ENCODE measurements at places on chromosomes 16 and 17.
A peak's percentile ranks its signal among the peaks of the same experiment; 100 is the strongest.

GRCh38 chr16:27792486-27793248, 242.7 kb downstream of the KATNIP start:
- no peak for DNase-seq

DNA sequence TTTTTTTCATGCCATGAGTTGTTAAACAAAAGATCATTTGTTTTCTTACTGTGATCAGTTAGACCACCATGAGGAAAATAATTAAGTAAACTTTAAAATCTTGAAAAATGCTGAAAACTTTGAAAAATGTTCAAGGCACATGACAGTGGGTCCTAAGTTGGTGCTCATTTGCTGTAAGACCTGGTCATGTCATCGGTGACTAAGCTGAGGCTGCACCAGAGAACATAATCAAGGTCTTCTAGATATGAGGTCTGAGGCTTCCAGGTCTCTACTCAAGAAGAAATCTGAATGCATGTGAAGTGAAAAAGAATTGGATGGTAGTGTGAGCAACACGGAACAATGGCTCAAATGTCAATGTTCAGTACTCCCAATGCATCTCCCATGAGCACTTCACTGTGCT, 87.6 kb downstream of the CFDP1 start:
- DNase-seq = no peak

GRCh38 chr16:49637933-49638672, 217.8 kb downstream of the ZNF423 start:
- DNase-seq = peak; percentile 50

GRCh38 chr17:44942456-44942855, 5.1 kb downstream of the KIF18B start:
- no peak for DNase-seq

GRCh38 chr17:7989781-7990655, 12.4 kb upstream of the GUCY2D start:
- peak; percentile 74 for DNase-seq

DNA sequence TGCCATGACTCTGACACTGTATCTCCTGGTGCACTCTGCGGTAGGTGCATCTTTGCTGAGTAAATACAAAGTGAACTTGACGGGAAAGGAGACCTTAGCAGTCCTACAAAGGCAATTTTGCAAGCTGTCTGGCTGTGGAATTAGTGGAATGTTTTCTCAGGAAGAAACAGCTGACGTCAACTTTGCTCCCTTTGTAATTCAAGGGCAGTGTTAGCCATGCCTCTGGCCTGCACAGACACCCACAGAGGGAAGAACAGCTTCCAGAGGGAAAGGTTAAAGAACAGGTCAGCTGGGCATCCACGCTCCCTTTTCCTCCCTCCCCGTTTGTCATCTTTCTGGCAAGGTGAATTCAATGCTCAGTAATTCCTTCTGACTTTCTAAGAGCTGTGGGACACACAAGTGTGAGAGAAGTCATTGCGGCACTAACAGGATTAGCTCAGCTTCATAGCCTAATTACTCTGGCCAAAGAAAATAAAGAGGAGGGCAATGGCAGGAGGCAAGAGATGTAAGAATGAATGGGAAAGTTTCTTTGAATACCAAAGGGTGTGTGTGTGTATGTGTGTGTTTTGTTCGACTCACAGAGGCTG, 476.9 kb upstream of the GOT2 start:
- DNase-seq = peak; percentile 65

GRCh38 chr16:57683636-57684545, 10.7 kb upstream of the DRC7 start:
- no peak for DNase-seq

GRCh38 chr17:28324267-28324745, 5.3 kb downstream of the TMEM97 start:
- DNase-seq = no peak

DNA sequence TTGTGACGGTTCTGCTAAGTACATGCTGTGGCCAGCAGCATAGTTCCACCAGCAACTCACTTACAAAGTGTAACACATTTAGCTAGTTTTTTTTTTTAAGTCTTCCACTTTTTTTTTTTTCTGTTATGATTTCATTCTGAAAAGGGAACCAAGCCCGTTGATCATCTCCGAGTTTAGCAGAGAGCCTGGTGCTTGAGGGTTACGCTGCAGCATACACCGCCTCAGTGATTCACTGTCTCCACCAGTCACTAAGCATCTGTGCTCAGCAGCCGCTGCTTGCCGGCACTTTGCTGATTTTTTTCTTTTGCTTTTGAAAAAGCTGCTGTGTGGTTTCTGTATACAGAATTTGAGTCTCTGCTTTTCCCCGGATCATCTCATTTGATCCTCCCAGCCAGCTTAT, 194.5 kb upstream of the CDH13 start:
- no peak for DNase-seq

DNA sequence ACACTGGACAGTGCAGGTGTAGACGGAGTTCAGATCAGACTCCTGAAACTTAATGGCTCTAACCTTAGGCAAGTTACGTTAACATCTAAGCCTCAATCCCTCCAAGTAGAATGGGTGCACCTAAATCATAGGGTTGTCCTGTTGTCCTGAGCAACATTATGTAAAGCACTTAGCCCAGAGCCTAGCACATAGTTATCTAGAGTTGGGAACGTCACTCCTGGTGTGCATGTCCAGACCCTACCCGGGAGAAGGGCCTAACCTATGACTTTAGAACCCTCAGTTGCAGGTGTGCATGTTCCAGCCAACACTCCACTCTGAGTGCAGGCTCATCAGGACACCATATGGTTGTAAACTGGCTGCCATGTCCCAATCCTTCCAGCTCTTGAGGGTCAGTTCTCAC, 26.0 kb downstream of the LIG3 start:
- DNase-seq = no peak

Data from lung (tissue), 17 donors.